Activated T-helper 1 cell treated with anti-CD3 and anti-CD28 coated beads, Interleukin-12 subunit alpha, Interleukin-12 subunit beta, Interleukin-2, Interleukin-4 antibody, amounts not matched to agents 30 ng/mL and 10 ng/mL and 1 ng/mL, durations not matched to agents 14 hours and 24 hours and 36 hours (primary cell): ENCODE measurements at places on chromosomes 2 and 18.

DNA sequence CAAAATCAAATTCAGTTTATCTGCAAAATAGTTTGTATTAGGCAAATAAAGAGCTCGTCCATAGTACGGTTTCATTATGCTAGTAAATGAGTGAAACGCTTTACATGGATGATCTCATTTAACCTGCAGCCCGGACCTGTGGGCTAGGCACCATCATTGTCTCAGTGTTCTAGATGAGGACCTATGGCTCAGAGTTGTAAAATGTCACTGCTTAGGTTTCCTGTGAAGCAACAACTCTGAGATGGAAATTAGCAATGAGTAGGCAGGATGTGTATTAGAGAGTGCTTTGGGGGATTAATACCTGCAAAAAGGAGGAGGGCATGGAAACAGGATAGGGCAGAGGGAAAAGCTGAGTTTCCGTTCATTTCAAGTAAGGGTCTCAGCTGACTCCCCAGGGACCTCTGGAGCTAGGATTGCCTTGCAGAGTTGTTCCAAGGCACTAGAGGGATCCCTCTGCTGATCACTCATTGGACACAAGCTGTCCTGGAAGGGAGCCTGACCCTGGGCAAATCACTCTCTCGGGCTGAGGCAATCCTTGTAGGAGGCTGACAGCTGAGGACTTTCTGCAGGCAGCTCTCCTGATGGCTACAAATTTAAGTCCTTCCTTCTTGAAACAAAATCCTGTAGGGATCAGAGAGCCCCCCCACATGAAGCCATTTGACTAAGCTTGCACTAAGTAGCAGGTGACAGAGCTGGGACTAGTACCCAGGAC, 58.8 kb upstream of the SIX2 start:
- H3K27ac ChIP-seq, result no peak overlapping the region
- peaks cover 6% of the 10 kb centered on the region for H3K27me3 ChIP-seq
- H3K36me3 ChIP-seq, result no peaks in the 10 kb centered on the region
- H3K4me1 ChIP-seq, result no peaks in the 10 kb centered on the region
- DNase-seq, result no peak

DNA sequence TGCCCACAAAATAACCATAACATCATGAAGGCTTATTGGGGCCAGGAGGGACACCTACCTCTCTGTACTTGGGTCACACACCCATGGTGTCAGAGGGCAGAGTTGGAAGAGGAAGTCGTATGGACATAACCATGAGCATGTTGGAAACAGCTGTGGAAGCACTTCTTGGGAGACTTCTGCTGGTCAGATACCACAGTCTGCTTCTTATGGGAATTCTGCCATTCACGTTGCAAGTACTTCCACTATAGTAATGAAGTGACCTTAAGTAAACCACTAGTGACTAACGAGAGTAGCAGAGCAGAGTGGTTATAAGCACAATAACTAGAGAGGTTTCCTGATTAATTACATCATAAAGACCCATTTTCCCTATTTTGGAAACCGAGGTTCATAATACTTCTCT, 61.1 kb upstream of the TFPI start:
- H3K27ac ChIP-seq, result no peak overlapping the region
- no peak overlapping the region for H3K4me3 ChIP-seq
- no peaks in the 10 kb centered on the region for H3K27me3 ChIP-seq
- no peak for DNase-seq

GRCh38 chr2:96824079-96824870, 8.2 kb downstream of the CNNM3 start:
- H3K27ac ChIP-seq, result no peak overlapping the region
- H3K4me3 ChIP-seq, result no peak overlapping the region
- H3K27me3 ChIP-seq, result no peaks in the 10 kb centered on the region
- DNase-seq, result no peak

- H3K36me3 ChIP-seq, result peaks cover 4% of the 10 kb centered on the region
- H3K4me3 ChIP-seq, result no peak overlapping the region
- no peak overlapping the region for H3K27ac ChIP-seq
- DNase-seq, result no peak
- H3K27me3 ChIP-seq, result peaks cover 1% of the 10 kb centered on the region
Observed at GRCh38 chr2:28293416-28293815, 99.2 kb upstream of the FOSL2 start.

DNA sequence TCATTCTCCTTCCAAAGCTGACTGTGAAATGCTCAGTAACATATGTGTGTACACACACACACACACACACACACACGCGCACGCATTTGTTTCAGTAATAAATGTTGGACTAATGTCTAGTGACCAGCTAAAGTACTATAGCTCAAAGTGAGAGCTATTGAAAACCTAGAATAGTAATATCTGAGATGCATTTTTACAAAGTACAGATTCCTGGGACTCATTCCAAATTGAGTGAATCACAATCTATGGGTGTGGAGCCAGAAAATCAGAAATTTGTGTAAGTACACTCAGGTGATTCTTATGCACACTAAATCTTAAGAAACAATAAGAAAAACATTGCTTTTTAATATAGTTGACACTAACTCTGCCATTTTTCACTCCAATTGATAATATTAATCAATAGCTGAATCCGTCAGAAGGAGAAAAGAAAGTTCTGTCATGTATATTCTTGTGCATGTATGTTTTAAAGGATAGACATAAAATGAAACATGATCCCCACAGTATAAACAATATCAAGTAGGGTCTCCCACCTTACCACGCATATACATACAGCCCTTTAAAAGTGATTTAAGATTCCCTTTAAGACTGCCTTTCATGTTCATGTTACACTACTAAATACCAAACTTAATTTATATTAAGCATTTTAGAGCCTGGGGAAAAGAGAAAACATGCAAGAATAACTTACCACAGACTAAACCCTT, 123.5 kb downstream of the ATAD2B start:
- no peaks in the 10 kb centered on the region for H3K27me3 ChIP-seq
- H3K4me3 ChIP-seq, result no peak overlapping the region

GRCh38 chr2:33377048-33377447, 99.4 kb upstream of the RASGRP3 start:
- H3K27me3 ChIP-seq, result peaks cover 3% of the 10 kb centered on the region
- no peak overlapping the region for H3K4me3 ChIP-seq
- DNase-seq, result no peak
- no peak overlapping the region for H3K27ac ChIP-seq
- H3K36me3 ChIP-seq, result no peaks in the 10 kb centered on the region
